ENCODE measurements at places on chromosomes 2 and 18.

DNA sequence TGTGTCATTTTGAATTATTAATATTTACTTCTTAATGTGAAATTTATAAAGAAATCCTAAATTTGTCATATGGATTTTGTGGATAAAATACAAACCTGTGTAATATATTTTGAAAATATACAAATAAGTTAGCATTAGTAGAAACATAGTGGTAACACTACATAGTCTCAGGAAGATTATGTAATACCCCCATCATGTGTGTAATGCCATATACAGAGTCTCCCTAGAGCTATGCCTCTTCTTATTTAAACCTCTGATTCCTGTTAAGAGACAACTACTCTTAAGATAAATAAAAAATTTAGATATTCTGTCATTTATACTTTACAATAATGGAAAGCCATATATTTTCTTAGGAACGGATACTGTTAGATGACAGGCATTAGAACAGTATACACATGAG lies 2012.0 kb upstream of the LRRTM1 start:
- DNase-seq, result no peak

DNA sequence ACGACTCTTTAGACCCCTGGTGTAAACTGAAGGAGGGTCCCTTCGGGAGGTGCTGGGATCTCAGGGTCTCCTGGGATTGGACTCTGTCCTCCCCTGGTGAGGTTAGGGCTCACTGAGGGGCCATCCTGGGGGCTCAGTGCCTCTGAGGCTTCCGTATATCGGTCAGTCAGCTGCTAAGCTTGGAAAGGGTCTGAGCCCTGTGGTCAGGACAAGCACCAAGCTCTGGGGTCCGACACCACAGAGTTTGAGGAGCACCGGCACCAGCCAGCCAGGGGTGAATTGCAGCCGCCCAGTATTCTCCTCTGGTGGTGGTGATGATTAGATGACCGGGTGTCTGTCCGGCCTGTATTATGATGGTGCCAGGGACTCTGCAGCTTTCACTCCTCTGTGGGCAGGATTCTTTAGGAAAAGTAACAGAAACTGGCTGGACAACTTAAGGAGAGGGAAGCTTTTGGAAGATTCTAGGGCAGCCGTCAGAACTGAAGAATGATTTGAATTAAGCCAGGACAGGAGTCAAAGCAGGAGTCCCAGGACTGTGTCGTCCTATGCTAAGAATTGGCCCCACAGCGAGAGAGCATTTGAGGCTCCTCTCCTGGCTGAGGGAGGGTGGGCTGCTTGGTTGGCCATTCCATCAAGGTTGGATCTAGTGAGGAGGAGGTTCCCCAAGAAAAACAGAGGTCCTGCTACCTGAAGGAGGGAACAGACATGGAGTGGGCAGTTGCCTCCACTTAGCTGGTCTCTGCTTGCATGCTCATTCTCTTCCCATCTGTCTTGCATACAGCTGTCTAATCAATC lies 158.6 kb upstream of the HS6ST1 start:
- DNase-seq, result no peak

GRCh38 chr18:22650247-22650646 lies 232.5 kb upstream of the CTAGE1 start:
- peak; percentile 47 for DNase-seq

- peak; percentile 40 for DNase-seq
Measured at GRCh38 chr2:70785137-70785911, 5.1 kb downstream of the FIGLA start.

DNA sequence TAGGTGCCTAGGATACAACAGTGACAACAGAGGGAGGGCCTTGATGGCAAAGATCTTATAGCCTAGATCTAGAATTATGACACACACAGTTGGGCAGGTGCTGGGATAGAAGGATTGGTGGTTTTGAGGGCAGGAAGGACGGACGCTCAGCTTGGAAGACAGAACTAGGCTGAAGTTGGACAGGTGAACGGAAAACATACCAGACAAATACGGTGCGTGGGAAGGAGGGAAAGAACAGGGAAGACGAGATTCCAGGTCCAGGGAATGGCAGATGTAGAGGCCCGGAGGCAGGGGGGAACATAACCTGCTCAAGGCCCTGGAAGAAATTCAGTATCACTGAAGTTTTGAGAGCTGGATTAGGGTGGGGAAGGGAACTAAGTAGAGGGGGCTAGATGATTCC lies 40.8 kb downstream of the CRACDL start:
- DNase-seq, result no peak

DNA sequence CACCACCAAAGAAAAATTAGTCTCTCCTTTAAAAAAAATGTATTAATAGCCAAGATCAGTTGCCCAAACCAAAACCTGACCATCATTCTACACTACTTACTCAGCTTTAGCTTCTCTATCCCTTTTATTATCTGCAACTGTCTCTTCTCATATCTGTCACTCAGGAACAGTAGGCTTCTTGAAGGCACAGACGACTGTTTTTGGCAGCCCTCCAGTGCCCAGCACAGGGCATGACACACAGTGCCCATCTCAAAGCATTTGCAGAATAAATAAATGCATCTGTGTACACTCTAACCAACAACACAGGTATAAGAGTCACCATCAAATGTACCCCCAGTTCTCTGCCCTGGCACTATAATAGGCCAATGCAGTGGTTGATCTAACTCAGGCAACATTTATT lies 117.2 kb downstream of the UXS1 start:
- no peak for DNase-seq
